ENCODE measurements at places on chromosomes 5 and 9. TPM values are rescaled to one million over a fixed set of nuclear protein-coding genes. Genes with fewer than 3 reads are reported as not detected.

TRIM52 gene
- total RNA-seq: 9.2 TPM

DNA sequence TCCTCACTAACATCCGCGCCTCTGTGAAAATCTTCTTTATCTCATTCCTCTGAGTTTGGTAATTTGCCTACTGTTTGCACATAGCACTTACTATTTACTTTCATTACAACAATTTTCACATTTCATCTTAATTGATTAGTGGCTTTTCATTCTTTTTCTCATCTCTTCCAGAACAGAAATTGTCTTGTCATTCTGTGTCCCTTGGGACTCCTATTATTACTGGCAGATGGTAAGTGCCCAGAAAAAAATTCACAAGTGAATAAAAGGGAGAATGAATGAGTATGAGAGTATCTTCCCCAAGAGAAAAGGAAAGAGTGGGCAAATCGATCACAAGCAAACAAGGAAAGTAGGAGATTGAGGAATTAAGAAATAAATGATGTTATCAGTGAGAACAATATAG is 876.1 kb downstream of the TLE4 start:
- DNase-seq: no peak

DNA sequence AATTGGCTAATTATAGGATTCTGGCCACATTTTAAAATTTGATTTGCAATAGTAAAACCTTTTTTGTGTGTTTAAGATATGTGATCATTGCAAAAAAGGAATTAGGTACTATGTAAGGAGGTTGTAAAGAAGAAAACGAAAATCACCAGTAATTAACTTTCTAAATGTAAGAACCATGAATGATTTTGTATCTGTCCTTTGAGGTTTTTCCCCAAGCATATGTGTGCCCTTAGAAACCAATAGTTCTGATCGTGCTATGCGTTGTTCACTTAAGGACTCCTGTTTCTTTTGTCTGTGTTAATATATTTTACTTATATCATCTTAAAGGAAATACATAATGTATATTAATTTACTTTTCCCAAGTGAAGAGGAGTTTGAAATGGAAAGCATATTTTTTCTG is 410.2 kb downstream of the PSAT1 start:
- DNase-seq: no peak

GRCh38 chr9:16223074-16223871 is 647.2 kb downstream of the BNC2 start:
- DNase-seq: no peak

DNA sequence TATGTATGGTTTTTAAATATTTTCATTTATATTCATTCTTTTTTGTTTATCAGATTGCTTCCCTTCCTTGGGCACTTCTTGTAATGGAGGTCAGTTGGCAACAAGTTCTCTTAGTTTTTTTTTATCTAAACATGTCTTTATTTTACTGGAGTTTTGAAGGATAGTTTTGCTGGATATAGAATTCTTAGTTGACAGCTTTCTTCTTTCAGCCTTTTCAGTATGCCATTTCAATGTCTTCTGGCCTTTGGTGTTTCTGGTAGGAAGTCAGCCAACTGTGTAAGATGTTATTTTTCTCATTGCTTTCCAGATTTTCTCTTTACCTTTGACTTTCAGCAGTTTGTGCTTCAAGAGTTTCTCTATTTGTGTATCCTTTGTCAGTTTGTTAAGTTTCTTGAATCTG is 14.2 kb downstream of the SLC12A2 start:
- no peak for DNase-seq

DNA sequence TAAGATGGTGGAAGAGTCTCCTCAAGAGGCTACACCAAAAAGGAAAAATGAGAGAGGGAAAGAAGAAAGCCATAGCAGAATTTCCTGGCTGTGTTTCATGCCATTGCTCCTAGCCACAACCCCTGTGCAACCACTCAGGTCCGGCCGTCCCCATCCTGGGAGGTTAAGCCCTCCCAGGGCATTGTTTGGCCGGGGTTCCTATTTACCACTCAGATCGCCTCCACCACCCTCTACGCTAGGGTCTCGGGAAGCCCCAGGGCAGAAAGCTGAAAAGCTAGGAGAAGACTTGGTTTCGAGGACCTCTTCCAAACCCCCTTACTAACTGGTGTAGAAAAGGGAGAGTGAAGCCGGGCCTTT is 715 bp downstream of the RC3H2 start:
- DNase-seq: peak; percentile 72

CD274 gene
- 12.0 TPM for total RNA-seq

GRCh38 chr9:116589392-116590354 is 97.4 kb upstream of the TRIM32 start:
- DNase-seq: no peak

DNA sequence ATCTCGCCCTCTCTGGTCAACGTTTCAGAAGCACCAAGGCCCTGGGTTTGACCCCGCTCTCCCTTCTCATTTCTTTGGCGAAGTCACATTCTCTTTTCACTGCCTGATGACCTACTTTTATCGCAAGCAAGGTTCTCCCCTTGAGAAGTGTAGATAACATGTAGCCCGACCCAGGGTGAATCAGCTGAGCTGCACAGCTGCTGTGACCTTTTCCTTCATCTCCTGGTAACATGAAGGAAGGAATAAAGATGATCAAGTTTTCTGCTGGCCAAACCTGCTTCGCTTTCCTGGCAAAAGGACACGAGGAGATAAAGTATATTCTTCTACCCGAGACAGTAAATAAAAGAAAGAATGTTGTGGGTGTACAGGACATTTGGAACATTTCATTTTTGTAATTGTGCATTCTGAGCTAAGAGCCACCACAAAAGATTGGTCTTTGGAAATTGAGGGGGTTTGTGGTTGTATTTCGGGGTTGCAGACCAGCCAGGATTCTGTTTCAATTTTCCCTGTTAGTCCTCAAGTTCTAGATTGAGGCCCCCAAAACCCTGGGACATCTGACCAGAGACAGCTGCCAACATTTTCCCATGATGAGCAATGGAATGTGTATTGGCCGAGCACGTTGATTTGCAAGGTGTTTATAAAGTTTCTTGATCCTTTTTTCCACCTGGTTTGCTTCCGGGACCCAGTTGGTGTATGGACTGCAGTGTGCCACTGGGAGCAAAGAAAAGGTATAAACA is 155.1 kb upstream of the ZNF462 start:
- DNase-seq: no peak

FREM1 gene
- 2.9 TPM for total RNA-seq

APBA1 gene
- total RNA-seq: 2.8 TPM

SLC6A7 gene
- total RNA-seq: not detected

DNM1 gene
- total RNA-seq: 6.1 TPM

DNA sequence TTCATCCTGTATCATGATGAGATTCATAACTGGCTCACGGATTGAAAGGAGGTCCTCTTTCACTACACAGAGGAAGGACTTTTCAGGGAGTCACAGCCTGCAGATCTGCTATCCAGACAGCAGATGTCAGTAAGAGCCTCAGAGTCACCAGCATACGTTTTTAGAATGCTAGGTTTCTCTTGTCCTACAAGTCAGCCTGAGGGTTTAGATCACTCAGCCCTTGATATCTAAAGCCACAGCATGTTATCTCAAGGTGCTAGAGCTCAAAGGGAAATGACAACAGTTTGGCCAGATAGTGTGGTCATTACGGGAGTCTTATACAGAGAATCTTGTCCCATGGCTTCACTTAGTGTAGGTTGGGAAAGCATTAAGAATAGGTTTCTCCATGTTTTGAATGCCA is 30.9 kb upstream of the SLC46A2 start:
- DNase-seq: no peak

DNA sequence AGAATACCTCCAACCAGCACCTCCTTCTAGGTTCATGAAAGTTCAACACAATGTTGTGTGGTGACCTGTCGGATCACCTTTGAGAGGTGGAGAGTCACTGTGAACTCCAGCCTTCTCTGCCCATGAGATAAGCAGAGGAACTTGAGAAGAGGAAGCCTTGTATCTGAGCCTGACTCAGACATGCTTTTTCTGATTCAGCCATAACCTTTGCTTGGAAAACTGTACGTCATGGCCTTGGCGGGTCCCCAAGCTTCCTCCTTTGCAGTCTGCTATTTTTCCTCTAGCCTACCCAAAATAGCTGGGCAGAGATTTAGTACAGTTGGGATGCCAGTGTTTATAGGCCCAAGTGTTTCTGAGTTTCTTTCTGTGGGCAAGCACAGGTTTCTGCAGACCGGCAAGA is 274.7 kb downstream of the CETN3 start:
- no peak for DNase-seq

MARVELD2 gene
- 1.5 TPM for total RNA-seq

DNA sequence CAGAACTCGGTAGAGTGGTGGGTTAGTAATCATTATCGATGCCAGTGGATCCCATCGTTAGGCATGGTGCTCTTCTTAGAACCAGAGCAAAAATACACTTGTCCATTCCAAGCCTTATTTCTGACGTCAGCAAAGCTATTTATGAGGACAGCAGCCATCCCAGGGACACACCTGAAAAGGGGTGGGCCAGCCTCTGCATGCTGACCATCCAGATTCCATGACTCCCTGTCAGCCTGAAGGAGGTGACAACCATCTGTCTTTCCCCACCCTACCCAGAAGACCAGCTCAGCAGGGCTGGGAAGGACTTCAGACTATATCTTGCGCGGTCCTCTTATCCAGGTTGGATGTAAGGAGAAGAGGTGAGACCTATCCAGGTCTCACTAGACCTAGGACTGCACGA is 5.7 kb upstream of the NIPAL4 start:
- no peak for DNase-seq

TERT gene
- total RNA-seq: not detected

GGTA1 gene
- total RNA-seq: 27.9 TPM

GRCh38 chr5:42242210-42242609 is 181.0 kb upstream of the GHR start:
- DNase-seq: no peak

IL5 gene
- not detected for total RNA-seq

PPP3R2 gene
- not detected for total RNA-seq

All from Right ventricle myocardium inferior (tissue), 1 donor.